Type B pancreatic cell (in vitro differentiated cells): ENCODE measurements at places on chromosomes 16 and 17. TPM values are rescaled to one million over a fixed set of nuclear protein-coding genes. Genes with fewer than 3 reads are reported as not detected.

The KCNH6 gene
- total RNA-seq = 4.4 and 9.0 TPM in 2 replicates

The SHISA6 gene
- 2.4 and 5.0 TPM in 2 replicates for total RNA-seq

The TMIGD1 gene
- 0.24 TPM in 1 of 2 replicates, not detected in the other for total RNA-seq

The SCNN1G gene
- total RNA-seq = 1.3 and 1.4 TPM in 2 replicates

The EVI2A gene
- total RNA-seq = not detected in 2 replicates

The CCL13 gene
- total RNA-seq = not detected in 2 replicates

The HSPB9 gene
- 0.36 TPM in 1 of 2 replicates, not detected in the other for total RNA-seq

The AKAP1 gene
- total RNA-seq = 42.6 and 43.6 TPM in 2 replicates

The MYOCD gene
- total RNA-seq = 0.07 and 0.31 TPM in 2 replicates

The CTU2 gene
- total RNA-seq = 25.1 and 27.1 TPM in 2 replicates

The PSMC3IP gene
- 10.6 and 22.6 TPM in 2 replicates for total RNA-seq

The SLC9A5 gene
- 1.0 and 4.4 TPM in 2 replicates for total RNA-seq

The TEX19 gene
- total RNA-seq = 0.14 TPM in 1 of 2 replicates, not detected in the other

The CCDC200 gene
- total RNA-seq = not detected in 2 replicates

The LRRC46 gene
- total RNA-seq = 0.64 and 2.8 TPM in 2 replicates

The LCAT gene
- 20.2 and 26.1 TPM in 2 replicates for total RNA-seq

The ITGAX gene
- total RNA-seq = not detected in 2 replicates

The GCGR gene
- 1.2 and 1.7 TPM in 2 replicates for total RNA-seq

The KRT32 gene
- total RNA-seq = 0.17 and 0.83 TPM in 2 replicates

The C16orf54 gene
- 2.1 and 3.3 TPM in 2 replicates for total RNA-seq

The CHST4 gene
- total RNA-seq = 0.33 TPM in 1 of 2 replicates, not detected in the other

The CNTNAP1 gene
- 1.00 and 17.8 TPM in 2 replicates for total RNA-seq

The PARD6A gene
- 4.7 and 6.5 TPM in 2 replicates for total RNA-seq

The C17orf100 gene
- total RNA-seq = 3.9 and 4.3 TPM in 2 replicates

The HID1 gene
- total RNA-seq = 36.6 and 106 TPM in 2 replicates

The LCMT1 gene
- 63.8 and 65.7 TPM in 2 replicates for total RNA-seq

The ITPRIPL2 gene
- 29.5 and 39.2 TPM in 2 replicates for total RNA-seq

The FAM117A gene
- total RNA-seq = 8.4 and 13.0 TPM in 2 replicates

The C17orf78 gene
- total RNA-seq = 1.6 TPM in 1 of 2 replicates, not detected in the other

The SLC12A3 gene
- 0.31 and 4.2 TPM in 2 replicates for total RNA-seq

The PNMT gene
- 3.3 and 5.4 TPM in 2 replicates for total RNA-seq

The OSBPL7 gene
- 9.1 and 20.3 TPM in 2 replicates for total RNA-seq

The SYCE1L gene
- total RNA-seq = 12.4 and 20.0 TPM in 2 replicates

The PROCA1 gene
- 3.0 and 9.2 TPM in 2 replicates for total RNA-seq

The KRTAP1-5 gene
- not detected in 2 replicates for total RNA-seq

The RHBDL1 gene
- 2.2 and 2.7 TPM in 2 replicates for total RNA-seq

The MILR1 gene
- total RNA-seq = not detected in 2 replicates

The RNU2-1 gene
- total RNA-seq = 3,940 and 6,478 TPM in 2 replicates

The DPEP2 gene
- total RNA-seq = not detected in 2 replicates

The SLFN11 gene
- 19.8 and 30.7 TPM in 2 replicates for total RNA-seq

The KRTAP4-5 gene
- not detected in 2 replicates for total RNA-seq

The RDM1 gene
- total RNA-seq = 3.9 and 4.4 TPM in 2 replicates

The IKZF3 gene
- 0.19 and 0.29 TPM in 2 replicates for total RNA-seq

The KCNAB3 gene
- 2.8 and 9.9 TPM in 2 replicates for total RNA-seq

The SNAI3 gene
- 0.68 and 0.79 TPM in 2 replicates for total RNA-seq

The NTN1 gene
- 10.7 and 17.4 TPM in 2 replicates for total RNA-seq

The TTLL6 gene
- total RNA-seq = 2.8 and 3.5 TPM in 2 replicates

The PRDM7 gene
- total RNA-seq = not detected in 2 replicates
